ENCODE measurements at places on chromosomes 1 and 21. TPM values are rescaled to one million over a fixed set of nuclear protein-coding genes. Genes with fewer than 3 reads are reported as not detected.

EFNA4 gene
- total RNA-seq, result 10.0 TPM

CORT gene
- total RNA-seq, result 0.21 TPM

IQGAP3 gene
- 35.7 TPM for total RNA-seq

FLG2 gene
- total RNA-seq, result 0.04 TPM

SMIM1 gene
- total RNA-seq, result 4.6 TPM

Measured in foreskin keratinocyte (primary cell).